T-helper 17 cell (primary cell): ENCODE measurements at places on chromosomes 4 and X.

- DNase-seq: no peak
Observed at GRCh38 chr4:61462451-61463326, 262.6 kb downstream of the ADGRL3 start.

GRCh38 chr4:130419211-130419975, 1323.4 kb downstream of the C4orf33 start:
- no peak for DNase-seq

GRCh38 chr4:185774845-185775680, 36.9 kb downstream of the SORBS2 start:
- no peak for DNase-seq

GRCh38 chr4:69708211-69708610, 52.2 kb downstream of the SULT1B1 start:
- DNase-seq: no peak

DNA sequence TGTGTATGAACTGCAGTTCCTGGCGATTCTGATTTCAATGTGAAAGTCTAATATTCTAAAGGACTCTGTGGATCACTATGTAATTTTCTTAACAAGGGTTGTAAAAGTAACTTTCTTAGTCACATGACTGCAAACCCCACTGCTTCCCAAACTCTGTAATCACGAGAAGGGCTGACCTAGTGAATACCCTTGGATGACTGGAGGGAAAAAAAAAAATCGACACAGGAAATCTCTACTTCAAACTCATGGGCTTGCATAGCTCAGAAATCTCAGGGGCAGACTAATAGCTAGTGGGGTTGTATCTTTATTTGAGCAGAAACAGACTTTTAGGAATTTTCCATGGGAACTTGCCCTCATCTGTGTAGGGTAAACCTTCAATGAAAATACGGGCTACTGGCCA, 4.8 kb upstream of the MXRA5 start:
- DNase-seq: no peak

DNA sequence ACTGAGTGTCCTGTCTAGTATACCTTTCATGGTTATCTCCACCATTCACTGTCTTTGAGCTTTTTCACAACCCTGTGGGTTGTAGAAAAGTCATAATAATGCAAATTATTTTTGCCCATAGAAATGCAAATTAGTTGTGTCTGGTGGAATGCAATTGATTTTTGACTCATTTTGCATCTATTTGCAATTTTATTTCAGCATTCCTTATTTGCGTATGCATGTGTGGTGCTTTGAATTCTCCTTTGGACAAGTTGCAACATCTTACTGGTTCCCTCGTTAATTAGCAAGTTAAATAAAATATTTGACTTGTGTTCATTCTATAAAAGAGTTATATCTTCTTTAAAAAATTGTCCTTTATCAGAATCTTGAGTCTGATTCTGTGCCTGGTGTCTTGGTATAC, 297.3 kb upstream of the CASK start:
- no peak for DNase-seq

- no peak for DNase-seq
Observed at GRCh38 chr4:150582873-150583286, 929 bp downstream of the MAB21L2 start.

DNA sequence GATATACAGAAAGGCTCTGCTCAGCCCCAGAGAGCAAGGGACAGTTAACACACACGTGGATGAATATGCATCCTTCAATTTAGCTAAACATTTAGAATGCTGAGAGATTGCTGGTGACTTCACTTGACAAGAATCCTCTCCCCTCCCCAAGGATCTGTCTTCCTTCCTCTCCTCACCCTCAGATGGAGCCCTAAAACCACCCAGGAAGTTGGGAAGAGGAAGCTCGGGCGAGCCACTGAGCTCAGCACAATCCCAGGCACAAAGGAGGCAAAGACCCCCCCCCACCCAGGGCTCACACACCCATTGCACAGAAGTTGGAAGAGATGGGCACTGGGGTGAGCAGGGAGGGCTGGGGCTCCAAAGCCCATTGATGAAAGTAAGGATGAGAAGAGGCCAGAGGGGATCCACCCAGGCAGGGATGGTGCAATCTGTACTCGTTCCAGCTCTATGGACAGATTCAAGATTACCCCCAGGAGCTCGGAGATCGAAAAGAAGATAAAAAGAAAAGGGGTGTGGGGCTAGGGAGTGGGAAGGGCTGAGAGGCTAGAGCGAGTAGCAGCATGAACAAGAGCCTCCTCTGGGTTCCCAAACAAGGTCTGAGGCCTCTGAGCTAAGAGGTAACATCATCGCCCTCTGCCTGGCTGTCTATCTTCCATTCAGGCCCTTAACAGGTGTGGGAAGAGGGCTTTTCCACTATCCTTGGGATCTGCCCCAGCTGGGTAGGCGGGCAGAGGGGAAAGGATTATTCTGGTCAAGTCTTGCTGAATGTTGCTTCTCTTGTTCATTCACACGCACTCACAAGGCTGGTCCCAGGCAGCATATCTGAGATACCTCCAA, 1.2 kb downstream of the TFE3 start:
- DNase-seq: no peak

GRCh38 chrX:10526451-10526850, 93.9 kb downstream of the MID1 start:
- no peak for DNase-seq

DNA sequence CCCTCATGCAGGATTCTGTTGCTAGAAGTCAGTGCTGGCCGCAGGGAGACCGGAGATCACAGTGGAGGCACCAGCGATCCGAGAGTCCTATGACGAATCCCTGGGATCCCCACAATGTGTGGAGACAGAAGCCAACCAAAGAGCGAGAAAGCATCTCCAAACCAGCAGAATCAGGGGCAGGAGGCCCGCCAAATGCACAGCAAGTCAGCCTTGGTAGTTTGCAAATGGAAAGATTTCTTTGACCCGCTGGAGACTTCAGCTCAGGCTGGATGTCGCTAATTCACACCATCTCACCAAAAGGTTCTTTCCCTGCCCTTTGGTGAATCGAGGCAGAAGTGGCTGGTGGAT, 505 bp upstream of the PKD2 start:
- no peak for DNase-seq

DNA sequence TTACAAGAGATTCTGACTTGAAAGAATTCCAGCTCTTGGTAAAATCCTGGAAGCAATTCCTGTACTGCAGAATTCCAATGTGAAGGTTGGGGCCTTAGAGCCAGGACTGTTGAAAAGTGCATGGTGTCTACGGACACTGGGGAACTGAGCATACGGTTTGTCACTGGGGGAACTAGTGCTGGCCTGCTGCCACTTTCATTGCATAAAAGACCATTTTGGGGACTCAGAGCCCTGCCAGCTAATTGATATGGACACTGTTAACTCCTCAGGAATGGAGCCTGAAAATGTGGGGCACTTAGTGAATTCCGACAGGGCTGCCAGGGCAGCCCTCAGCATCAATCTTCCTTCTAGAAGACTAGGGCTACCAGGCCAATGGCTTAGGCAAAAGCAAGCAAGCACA, 55.9 kb downstream of the AMOT start:
- DNase-seq: no peak

DNA sequence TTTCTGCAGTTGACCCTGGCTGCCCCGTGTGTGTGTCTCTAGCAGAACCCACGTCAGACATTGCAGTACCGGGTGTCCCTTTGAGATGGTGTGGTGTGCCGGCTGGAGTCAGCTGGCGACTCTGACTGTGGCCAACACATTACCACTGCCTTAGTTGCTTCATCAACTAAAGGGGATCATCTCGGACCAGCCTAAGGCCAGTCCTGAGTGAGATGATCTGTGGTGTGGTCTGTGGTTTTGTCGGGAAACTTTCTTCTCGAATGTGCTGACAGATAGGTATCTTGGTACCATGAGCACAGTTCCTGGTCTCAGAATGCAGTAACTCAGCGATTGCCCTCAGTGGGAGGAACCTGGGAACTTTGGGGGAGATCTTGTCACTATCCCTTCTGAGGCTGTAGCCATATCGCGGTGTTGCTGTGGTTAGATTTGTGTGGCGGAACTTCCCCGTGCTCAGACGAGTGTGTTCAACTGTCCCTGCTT, 15.8 kb downstream of the TBC1D14 start:
- DNase-seq: no peak
